ENCODE measurements at places on chromosomes 1 and 21. TPM values are rescaled to one million over a fixed set of nuclear protein-coding genes. Genes with fewer than 3 reads are reported as not detected.

IVL gene
- not detected for total RNA-seq

DNA sequence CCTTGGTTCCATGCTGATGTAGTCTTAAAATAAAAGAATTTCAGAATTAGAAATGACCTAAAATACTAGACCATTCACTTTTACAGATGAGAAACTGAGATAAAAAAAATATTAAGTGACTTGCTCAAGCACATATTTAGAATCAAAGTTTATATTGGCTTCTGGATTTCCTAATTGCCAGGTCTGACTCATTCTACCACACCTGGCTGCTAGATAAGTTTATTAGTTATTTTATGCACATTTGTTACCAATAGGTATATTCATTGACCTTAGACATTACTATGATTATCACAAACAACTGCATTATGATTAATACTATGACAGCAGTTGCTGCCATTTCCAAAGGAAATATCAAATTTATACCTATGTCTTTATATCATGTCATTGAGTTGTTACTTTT is 497.5 kb downstream of the RWDD3 start:
- H3K36me3 ChIP-seq, result no peaks in the 10 kb centered on the region
- H3K4me3 ChIP-seq, result no peak overlapping the region
- no peaks in the 10 kb centered on the region for H3K27me3 ChIP-seq
- no peak for DNase-seq

- DNase-seq, result no peak
- no peaks in the 10 kb centered on the region for H3K4me1 ChIP-seq
- H3K27ac ChIP-seq, result no peak overlapping the region
- no peaks in the 10 kb centered on the region for H3K27me3 ChIP-seq
- H3K36me3 ChIP-seq, result no peaks in the 10 kb centered on the region
- no peak overlapping the region for H3K4me3 ChIP-seq
Measured at GRCh38 chr1:177310326-177310725, 139.6 kb downstream of the BRINP2 start.

DNA sequence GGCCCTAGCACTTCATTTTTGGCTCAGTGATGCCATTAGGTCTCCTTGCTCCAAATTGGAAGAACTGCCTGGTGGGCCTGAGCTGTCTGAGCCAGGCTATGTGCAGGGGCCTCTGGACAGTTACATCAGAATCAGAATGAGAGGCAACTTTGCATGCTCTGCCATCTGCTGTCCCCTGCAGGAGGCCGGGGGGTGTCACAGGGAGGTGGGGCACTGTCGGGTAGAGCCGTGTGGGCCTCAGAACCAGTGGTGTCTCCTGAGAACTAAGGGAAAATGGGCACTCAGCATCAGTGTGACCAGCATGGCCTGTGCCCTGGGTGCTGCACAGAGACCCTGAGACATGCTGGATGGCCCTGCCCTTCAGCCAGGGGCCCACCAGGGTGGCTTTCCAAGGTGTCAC is 47.0 kb upstream of the COL6A1 start:
- peaks cover 3% of the 10 kb centered on the region for H3K4me1 ChIP-seq
- H3K27me3 ChIP-seq, result peaks cover 7% of the 10 kb centered on the region
- DNase-seq, result no peak
- H3K4me3 ChIP-seq, result no peak overlapping the region

GRCh38 chr1:112502826-112503225 is 5.9 kb upstream of the WNT2B start:
- no peak overlapping the region for H3K27ac ChIP-seq
- peaks cover 18% of the 10 kb centered on the region for H3K4me1 ChIP-seq
- peak overlapping the region; percentile 69 for H3K4me3 ChIP-seq
- H3K36me3 ChIP-seq, result no peaks in the 10 kb centered on the region
- DNase-seq, result no peak

GPR3 gene
- total RNA-seq, result 0.50 TPM

DNA sequence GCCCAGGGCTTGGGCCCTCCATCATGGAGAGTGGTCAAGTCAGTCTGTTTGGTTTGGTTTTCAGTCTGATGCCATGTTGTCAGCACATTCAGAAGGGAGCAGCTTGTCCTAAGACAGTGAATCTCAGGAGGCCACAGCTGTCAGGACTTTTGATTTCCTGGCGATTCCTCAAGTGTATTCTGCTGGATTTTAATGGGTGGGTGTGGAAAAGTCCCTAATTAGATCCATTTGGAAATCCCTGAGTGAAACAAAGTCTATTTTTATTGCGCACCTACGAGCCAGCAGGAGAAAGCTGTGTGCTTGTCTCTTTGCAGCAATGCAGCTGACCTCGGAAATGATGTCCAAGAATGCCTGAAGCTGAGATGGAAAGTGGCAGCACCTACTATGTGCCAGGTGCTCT is 21.6 kb upstream of the FHAD1 start:
- no peak overlapping the region for H3K27ac ChIP-seq
- no peaks in the 10 kb centered on the region for H3K36me3 ChIP-seq
- no peak for DNase-seq

DNA sequence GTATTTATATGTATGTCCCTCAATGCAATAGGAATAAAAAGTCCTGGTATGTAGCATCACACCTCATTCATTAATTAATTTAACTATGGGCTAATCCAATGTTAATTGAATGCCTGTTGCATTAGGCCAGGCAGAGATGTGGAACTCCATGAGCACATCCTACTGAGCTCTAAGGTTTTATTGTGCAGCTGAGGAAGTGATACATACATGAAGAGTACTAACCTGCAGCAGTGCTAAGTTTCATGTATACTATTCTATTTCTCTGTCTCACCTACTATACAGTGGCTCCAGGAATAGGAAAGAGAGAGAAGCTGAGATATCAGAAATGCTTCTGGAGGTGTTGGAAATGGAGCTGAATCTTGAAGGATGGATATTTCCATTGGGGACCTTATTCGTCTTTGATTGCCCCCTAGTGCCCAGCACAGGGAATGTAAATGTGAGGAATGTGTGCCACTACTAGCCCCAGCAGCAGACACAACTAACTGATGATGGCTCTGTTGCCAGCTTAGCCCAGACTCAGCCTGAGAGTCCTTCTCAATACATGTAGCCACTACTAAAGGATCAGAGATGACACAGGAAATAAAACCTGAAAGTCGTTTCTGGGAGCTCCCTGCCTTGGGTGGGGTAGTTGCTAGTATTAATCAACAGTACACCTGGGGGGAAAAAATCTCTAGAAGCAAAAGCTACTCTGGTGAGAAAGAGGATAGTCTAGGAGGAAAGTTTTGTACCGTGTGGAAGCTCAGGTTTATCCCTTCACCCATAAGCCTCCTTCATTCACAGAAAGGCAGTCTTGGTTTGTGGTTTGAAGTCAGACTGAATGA is 173.3 kb upstream of the FOXD3 start:
- H3K4me3 ChIP-seq, result no peak overlapping the region
- H3K4me1 ChIP-seq, result no peaks in the 10 kb centered on the region
- peaks cover 54% of the 10 kb centered on the region for H3K27me3 ChIP-seq

AGTRAP gene
- 25.4 TPM for total RNA-seq

GRCh38 chr21:45834026-45834715 is 147.4 kb upstream of the COL6A1 start:
- peaks cover 48% of the 10 kb centered on the region for H3K4me1 ChIP-seq
- H3K4me3 ChIP-seq, result no peak overlapping the region
- no peaks in the 10 kb centered on the region for H3K27me3 ChIP-seq
- no peak overlapping the region for H3K27ac ChIP-seq

DNA sequence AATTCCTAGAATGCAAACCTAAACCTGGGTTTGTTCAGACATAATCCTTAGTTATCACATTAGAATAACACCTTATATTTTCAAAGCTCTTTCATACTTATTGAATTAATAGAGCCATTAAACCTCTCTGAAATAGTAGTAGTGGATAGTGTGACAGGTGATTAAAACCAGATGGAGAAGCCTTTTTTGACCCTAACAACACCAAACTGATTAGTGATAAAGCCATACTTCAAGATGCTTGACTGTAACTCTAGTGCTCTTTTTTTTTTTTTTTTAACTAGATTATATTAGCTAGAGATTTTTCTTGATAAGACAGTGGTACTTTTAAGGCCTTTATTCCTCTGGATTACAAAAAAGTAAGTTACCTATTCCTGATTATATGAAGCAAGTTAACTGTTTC is 190.1 kb downstream of the ST6GALNAC3 start:
- no peak for DNase-seq
- peaks cover 20% of the 10 kb centered on the region for H3K4me1 ChIP-seq
- H3K36me3 ChIP-seq, result no peaks in the 10 kb centered on the region
- no peak overlapping the region for H3K27ac ChIP-seq

SLC1A7 gene
- not detected for total RNA-seq

- DNase-seq, result no peak
- no peak overlapping the region for H3K27ac ChIP-seq
- peaks cover 16% of the 10 kb centered on the region for H3K36me3 ChIP-seq
- no peaks in the 10 kb centered on the region for H3K27me3 ChIP-seq
- peaks cover 57% of the 10 kb centered on the region for H3K4me1 ChIP-seq
Measured at GRCh38 chr1:214464445-214465287, 86.7 kb downstream of the PTPN14 start.

- H3K4me3 ChIP-seq, result no peak overlapping the region
- H3K4me1 ChIP-seq, result peaks cover 5% of the 10 kb centered on the region
- H3K27me3 ChIP-seq, result peaks cover 32% of the 10 kb centered on the region
- no peaks in the 10 kb centered on the region for H3K36me3 ChIP-seq
Measured at GRCh38 chr1:63362578-63362977, 4.8 kb upstream of the ALG6 start.

DNA sequence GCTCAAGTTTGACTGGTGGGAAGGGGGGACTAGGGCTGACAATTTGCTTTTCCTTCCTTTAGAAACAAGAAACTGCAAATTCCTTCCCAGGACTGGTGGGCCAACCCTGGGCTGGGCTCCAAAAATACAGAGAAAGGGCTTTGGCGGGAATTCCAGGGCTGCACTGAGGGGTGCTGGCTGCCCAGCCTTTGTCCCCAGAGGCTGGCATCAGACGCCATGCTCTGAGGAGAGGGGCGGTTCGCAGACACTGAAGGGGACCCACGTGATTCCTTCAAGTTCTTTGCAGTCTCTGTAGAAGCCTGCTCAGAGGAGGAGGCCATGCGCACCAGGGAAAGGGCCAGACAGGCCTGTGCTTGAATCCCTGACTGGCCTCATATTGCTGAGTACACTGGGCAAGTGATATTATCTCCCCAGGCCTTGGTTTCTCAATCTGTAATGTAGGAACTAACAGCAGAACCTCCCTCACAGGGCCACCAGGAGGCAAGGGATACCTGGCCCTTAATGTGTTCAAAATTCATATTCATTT is 119.5 kb downstream of the EPHB2 start:
- H3K36me3 ChIP-seq, result no peaks in the 10 kb centered on the region
- H3K4me1 ChIP-seq, result peaks cover 35% of the 10 kb centered on the region
- H3K4me3 ChIP-seq, result no peak overlapping the region
- H3K27me3 ChIP-seq, result no peaks in the 10 kb centered on the region

DNA sequence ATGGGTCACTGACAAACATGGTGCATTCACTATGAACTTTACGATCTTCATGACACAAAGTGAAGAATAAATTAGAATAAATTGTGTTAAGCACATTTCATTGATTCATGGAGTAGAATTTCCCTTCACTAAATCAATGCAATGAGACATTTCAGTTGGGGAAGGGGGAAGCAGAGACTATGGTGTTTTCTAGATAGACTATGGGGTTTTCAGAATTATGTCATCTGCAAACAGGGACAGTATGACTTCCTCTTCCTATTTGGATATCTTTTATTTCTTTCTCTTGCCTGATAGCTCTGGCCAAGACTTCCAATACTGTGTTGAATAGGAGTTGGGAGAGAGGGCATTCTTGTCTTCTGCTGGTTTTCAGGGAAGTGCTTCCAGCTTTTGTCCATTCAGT is 80.0 kb upstream of the C1orf105 start:
- no peaks in the 10 kb centered on the region for H3K36me3 ChIP-seq
- no peak overlapping the region for H3K4me3 ChIP-seq
- no peak overlapping the region for H3K27ac ChIP-seq
- no peaks in the 10 kb centered on the region for H3K27me3 ChIP-seq

Data from osteocyte (in vitro differentiated cells).